ENCODE measurements at places on chromosomes 7 and 10.
A peak's percentile ranks its signal among the peaks of the same experiment; 100 is the strongest.

DNA sequence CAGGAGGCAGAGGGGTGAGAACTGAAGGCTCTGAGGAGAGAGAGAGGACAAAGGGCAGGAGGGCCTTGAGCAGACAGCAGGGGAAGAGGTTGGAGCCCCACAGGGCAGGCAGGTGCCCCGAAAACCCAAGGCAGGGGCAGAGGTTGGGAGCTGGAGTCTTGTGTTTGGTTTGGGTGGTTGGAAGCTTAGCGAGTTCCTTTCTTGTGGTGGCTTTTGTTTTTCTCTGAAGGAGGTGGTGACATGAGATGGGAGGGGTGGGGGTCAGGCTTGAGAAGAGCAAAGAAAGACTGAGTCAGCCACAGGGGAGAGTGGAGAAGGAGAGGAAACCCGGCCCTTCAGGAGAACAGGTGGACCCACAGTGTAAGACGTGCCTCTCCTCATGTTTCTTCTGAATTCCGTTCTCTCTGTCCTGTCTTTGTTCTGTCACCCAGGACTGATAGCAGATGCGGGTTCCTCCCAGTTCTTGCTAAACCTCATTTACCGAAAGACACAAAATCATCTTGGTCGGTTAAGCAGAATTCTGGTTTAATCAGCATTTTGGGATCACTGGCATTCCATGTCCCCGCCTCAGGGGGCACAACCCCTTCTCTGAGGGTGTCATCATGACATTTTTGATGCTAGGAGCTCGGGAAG, 95.3 kb downstream of the INSYN2A start:
- no peak for DNase-seq

DNA sequence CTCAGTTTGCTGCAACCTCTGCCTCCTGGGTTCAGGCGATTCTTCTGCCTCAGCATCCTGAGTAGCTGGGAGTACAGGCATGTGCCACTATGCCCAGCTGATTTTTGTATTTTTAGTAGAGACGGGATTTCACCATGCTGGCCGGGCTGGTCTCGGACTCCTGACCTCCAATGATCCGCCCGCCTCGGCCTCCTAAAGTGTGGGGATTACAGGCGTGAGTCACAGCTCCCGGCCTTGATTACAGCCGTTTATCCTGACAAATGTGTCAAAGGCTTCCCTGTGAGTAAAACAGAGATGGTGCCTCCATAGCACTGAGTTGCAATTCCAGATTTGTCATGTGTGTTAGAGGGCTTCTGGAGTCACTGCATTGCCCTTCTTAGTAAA, 273.7 kb downstream of the CCDC3 start:
- DNase-seq = no peak

DNA sequence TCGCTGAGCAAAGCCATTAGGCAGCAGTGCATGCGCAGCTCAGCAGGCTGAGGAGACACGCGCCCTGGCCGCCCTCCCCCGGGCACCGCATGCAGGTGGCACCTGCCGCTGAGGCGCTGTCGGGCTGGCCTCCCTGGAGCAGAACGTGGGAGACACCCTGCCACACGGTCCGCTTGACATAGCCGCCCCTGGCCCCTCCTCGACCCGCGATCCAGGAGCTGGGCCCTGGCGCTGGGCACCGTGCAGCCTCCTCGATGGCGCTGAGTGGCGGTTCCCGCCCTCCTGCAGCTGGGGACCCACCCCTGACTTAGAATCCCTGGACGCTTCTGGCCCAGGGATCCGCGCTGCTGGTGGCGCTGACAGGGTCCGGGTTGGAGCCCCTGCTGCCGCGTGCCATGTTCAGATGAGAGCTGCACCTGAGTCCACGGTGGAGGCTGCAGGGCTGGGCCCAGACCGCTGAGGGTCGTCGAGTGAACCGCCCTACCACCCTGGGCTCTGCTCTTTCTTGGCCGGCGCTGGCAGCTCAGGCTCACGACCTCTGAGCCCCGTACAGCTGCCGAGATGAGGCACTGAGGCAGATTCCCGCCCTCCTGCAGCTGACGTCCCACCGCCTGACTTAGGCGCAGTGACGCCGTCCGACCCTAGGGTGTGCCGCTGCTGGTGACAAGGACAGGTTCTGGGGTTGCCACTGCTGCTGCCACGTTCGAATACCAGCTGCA, 116.8 kb downstream of the OR13A1 start:
- no peak for DNase-seq

DNA sequence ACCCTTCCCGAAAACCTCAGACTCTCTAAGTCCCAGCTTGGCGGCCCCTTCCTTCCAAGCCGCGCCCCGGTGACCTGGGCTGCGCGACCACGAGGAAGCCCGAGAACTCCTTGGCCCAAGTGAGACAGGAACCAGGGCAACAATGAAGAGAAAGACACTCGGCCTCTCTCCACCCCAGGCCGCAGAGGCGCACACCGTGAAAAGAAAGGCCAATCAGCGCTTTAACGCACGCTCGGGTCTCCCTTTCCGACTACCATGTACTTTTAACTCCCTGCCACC, 166.4 kb upstream of the PPP1R3A start:
- no peak for DNase-seq

DNA sequence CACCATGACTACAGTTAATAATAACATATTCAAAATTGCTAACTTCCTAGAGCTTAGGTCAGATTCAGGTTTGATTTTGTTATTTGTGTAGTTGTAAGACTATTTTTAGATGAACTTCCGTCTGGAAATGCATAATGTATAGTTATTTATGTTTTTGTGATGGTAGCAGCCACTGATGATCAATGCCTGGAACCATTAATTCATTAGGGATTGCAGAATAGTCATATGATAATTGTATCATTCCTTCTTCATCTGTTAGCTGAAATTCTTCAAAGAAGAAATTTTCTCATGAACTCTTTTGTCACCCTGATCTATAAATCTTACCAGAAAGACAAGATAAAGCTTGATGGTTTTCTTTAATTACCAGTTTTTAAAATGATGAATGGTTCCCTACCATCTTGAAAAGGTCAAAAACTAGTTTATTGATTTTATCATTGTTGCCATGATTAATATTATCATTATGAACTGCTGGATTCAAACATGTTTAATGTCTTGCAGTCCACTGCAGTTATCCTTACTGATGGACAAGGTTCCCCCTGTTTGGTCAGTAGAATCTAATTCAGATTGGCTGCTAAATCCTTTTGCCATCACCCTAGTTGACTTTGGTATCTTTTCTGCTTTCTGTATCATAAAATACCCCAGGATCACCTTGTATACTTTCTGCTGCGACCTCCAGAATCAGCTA, 433.3 kb downstream of the GPAM start:
- DNase-seq = no peak

- DNase-seq = no peak
Measured at GRCh38 chr7:134155206-134155605, 28.1 kb downstream of the LRGUK start.

DNA sequence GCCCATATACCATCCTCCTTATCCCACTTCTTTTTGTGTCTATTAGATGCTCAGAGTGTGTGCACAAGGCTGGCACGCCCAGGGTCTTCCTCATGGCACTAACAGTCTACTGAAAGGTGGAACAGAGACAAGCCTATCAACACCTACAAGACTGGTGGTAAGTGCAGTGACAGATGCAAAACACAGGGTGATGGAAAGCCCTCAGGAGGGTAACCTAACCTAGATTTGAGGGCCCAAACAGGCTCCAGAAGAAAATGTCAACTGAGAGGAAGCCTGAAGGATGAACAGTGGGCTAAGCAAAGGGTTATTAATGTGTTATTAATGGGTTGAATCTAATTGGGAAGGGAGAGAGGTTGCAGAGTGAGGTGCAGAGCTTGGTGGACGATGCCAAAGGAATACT, 1.2 kb upstream of the FAS start:
- no peak for DNase-seq

- no peak for DNase-seq
Measured at GRCh38 chr10:70981171-70981836, 92.9 kb upstream of the PCBD1 start.

DNA sequence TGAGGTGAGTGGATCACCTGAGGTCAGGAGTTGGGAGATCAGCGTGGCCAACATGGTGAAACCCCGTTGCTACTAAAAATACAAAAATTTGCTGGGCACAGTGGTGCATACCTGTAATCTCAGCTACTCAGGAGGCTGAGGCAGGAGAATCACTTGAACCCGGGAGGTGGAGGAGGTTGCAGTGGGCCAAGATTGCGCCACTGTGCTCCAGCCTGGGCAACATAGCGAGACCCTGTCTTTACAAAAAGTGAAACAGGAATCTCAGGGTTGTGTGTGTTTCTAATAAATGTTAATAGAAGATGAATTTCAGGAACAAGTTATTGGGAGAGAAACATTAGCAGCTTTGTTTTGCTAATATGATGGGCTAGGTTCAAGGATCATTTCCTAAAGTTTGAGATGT, 19.9 kb downstream of the PPP2R2D start:
- DNase-seq = no peak

DNA sequence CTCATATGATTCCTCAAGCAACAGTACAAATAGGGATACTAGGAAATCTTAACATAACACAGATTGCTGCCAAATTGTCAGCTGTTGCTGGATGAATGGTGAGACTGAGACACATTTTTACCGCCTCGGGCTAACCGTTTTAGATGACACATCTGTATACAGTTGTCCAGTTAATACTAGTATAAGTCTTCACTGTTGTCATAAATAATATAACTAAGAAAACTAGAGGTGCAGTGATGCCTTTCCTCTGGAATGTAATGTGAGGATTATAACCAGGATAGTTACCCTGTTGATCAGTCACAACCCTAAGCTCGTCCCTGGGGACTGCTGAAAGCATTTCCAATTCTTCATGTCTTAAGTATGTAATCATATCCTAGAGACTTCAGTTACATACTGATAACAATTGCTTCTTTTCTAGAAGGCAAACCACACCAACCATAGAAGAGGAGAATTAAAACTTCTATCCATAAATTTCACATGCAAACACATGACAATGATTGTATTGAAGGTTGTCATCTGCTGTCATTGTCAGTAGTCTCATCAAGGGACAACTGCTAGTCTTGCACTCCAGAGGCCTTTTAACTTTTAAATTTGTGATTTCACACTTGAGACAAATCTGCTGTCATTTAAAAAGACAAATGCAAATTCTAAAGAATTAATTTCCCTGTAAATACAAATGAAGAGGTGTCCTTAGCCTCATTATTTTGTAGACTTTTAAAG, 100.4 kb upstream of the SEMA3D start:
- DNase-seq = peak; percentile 34

DNA sequence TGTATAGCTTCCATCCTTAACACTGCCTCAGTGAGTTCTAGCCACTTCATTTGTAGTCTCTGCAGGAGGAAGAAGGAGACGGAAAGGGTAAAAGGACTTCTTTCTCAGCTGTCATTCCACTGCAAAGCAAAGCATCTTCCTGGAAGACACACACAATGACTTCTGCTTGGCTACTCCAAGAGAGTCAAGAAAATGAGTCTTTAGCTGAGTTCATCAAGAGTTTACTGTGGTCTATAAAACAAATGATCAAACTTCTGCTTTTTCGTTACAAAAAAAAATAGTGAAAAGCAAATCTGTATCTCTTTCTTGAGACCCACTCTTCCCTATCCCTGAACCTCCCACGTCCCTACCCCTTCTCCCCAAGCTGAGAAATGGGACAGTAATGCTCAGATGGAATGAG, 205.0 kb upstream of the AHR start:
- no peak for DNase-seq

DNA sequence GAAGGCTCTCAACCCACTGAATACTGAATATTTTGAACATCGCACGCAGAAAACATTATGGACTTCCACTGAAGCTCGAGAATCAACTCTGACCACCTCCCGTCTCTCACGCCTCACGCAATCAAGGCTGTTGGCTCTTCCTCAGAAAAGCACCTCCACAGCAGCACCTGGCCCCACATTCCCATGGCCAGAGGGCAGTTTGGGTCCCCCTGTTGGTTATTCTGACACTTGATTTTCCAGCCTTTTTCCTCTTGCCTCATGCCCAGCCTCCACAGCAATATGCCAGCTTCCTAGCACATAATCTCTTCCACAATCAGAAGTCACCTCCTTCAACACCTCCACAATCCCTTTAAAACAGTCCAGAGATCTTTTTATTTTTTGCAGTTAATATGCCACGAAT, 55.9 kb downstream of the SVOPL start:
- DNase-seq = no peak

DNA sequence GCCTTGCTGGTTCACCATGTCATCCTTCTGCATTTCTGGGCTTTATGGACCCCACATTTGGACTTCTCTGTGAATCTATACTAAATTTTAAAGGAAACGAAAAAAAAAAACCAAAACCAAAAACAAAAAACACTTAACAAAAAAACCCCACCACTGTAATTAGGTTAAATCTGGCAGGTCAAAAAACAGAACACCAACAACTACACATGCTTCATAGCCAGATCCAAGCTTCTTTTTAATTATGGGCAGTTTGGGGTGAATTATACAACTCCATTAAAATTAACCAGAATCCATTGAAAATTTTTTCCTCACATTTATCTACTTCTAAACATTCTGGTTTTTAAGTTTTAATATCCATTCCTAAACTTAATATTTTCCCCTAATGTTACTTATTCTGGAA, 58.4 kb downstream of the CDK6 start:
- DNase-seq = no peak

- DNase-seq = no peak
Measured at GRCh38 chr10:34918776-34919315, 103.8 kb upstream of the PARD3 start.

DNA sequence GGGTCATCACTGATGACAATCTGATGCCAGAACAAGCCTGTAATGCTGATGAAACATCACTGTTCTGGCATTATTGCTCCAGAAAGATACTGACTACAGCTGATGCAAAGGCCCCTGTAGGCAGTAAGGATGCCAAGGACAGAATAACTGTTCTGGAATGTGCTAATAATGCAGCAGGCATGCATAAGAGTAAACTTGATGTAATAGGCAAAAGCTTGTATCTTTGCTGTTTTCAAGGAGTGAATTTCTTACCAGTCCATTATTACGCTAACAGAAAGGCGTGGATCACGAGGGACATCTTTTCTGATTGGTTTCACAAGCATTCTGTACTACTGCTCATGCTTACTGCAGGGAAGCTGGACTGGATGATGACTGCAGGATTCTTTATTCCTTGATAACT, 18.7 kb downstream of the LCOR start:
- peak; percentile 83 for DNase-seq

DNA sequence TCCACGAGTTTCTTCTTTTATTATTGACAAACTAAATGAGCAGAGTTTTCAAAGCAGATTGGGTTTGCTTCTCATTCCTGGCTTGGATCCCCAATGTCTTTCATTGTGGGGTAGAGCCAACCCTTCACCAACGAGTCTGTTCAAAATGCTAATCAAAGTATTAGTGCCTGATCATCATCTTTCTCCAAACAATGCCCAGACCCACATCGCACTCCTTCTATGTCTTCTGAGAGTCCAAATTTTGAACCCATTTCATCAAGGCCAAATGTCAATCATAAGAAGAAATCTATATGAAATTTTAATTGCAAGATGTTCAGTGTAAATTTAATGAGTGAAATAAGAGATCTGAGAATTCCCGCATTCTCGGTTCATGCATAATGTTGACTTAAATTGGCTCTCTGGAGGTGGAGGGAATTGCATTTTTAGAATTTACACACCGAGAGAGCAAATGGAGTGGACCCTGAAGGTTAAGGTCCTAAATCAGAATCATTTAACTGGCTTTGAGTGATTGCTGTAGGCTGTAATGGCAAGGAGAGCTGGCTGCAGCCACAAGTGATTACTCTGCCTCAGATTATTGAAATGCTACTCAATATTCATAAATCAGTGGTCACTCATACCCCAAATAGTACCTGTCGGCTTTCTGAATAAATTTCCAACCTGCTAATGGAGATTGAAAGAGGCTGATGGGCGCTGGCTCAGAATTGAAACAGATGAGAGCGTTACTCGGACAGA, 602.9 kb downstream of the TYW1 start:
- DNase-seq = no peak

Measured in amniotic stem cell (primary cell).